ENCODE measurements at places on chromosomes 16 and 17.

DNA sequence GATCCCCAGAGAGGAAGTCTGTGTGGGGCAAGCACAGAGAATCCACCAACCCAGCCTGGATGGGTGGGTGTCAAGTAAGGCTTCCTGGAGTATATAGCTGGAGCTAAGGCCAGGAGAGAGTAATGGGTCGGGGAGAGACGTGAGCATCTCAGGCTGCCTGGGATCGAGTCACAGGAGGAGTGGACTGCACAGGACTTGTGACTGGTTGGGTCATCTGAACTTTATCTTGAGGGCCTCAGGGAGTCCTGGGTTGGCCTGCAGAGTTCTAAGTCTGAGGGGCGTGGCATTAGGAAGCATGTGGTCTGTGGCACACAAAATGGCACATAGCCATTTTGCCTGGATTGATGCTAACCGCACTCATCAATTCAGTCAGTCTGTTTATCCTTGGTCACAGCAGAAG is 1.5 kb downstream of the PLA2G15 start:
- DNase-seq = no peak

GRCh38 chr16:56604966-56605365 is 3.4 kb upstream of the MT2A start:
- no peak for DNase-seq

- DNase-seq = no peak
Measured at GRCh38 chr16:27712251-27712711, 162.3 kb downstream of the KATNIP start.

- DNase-seq = no peak
Measured at GRCh38 chr16:89045181-89045815, 48.4 kb upstream of the ACSF3 start.

- DNase-seq = peak; percentile 72
Measured at GRCh38 chr17:28182559-28182958, 136.4 kb upstream of the TMEM97 start.

DNA sequence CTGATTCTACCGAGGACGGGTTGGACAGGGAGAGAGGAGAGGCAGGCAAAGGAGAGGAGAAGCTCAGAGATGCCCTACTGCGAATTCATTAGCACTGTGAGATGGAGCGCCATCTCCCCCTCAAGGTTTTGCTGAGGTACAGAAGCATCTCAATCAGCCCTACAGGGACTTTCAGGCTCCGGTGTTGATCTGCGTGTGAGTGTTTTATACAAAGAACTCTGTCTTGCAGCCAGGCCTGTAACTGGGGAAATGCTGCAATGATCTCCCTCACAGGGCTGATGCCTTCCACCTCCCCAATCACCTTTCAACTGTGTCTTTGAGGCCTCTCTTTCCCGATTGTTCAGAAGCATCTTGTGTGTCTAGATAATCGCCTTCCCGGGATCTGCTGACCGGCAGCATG is 74.8 kb downstream of the IRX6 start:
- no peak for DNase-seq

GRCh38 chr16:18041864-18042834 is 294.4 kb downstream of the NPIPA8 start:
- DNase-seq = no peak

DNA sequence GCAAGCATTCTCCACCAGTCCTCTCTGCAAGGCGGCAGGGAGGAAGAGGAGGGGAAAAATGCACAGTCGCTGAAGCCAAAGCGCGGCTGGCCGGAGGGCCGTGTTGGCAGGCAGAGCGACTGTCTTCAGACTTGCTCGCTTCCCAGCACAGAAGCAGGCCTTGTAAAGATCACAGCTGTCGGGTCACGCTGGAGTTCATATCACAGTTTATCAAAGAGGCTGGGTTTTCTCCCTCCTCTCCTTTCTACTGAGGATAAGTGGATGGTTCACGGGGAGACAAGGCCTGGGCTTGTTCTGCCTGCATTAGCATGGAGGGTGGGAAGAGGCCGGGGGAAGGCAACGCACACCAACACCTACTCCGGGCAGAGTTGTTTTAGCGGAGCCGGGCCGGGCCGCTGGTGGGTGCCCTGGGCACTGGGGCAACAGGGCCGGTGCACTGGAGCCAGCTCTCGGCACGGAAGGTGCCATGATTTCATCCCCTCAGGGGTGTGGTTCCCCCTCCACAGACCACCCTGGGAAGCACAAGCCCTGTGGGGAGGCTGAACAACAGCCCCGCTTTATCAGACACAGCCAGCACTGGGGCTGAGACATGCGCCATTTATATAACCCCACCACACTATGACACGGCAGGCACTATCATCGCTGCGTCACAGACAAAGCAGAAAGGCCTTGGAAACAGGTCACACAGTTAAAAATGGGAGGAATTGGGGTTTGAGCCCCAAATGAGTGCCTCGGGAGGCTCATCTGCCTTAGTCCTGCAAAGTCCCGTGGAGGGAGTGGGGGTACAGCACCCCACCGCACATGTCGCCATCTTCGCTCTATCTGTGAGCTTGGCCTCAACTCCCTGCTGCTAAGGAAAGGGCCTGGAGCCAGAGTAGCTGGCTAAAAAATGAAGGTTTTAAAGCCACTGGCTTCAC is 40.3 kb upstream of the MTSS2 start:
- no peak for DNase-seq

GRCh38 chr17:7038025-7038862 is 2.4 kb downstream of the SLC16A13 start:
- no peak for DNase-seq

DNA sequence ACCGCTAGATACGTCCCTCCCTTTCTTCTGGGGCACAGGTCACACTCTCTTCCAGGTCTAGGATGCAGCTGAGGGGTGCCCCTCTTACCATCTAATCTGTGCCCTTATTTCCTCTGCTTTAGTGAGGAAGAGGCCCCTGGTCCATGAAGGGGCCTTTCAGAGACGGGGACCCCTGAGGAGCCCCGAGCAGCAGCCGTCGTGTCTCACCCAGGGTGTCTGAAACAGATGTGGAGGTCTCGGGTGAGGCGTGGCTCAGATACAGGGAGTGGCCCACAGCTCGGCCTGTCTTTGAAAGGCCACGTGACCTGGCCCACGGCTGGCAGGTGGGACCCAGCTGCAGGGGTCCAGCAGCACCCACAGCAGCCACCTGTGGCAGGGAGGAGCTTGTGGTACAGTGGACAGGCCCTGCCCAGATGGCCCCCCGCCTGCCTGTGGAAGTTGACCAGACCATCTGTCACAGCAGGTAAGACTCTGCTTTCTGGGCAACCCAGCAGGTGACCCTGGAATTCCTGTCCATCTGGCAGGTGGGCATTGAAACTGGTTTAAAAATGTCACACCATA is 15.6 kb downstream of the SCGB1C2 start:
- no peak for DNase-seq

DNA sequence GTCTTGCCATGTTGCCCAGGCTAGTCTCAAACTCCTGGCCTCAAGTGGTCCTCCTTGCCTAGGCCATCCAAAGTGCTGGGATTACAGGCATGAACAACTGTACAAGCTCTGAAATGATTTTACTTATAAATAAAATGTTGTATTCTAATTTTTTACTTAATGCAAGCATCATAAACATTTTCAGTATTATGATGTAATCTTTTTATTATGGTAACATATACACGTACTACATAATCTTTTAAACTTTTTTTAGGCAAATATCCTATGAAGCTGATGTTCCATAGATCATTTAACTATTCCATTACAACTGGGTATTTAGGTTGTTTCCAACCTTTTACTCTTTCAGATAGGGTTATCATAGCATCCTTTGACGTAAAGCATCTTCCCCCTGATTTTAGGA is 33.8 kb upstream of the USP43 start:
- DNase-seq = no peak

- no peak for DNase-seq
Measured at GRCh38 chr17:81726004-81726403, 13.9 kb downstream of the SLC25A10 start.

DNA sequence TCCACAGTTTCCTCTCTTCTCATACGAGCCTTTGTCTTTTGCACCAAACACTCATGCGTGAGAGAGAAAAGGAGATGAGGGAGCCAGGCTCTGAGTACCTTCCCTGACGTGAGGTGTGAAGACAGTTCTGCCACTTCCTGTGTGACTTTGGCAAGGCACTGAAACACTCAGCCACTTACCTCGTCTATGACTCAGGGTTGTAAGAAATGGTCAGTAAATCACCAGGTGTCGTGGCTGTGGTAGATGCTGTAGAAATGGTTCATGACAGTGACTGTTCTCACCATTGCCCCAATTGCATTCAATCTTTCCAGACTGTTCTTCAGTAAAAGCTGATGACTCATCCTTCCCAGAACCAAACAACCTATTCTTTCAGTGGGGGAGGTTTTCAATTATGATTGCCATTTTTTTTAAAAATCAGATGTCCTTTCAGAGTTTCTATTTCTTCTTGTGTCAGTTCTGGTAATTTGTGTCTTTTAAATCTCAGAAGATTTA is 49.2 kb upstream of the CBFA2T3 start:
- DNase-seq = peak; percentile 24

GRCh38 chr17:41710472-41711090 is 1.6 kb upstream of the GAST start:
- DNase-seq = peak; percentile 72

GRCh38 chr16:66427036-66427860 is at the start of gene BEAN1:
TSS of gene BEAN1 (plus strand) at chr16:66427295. CDS start at chr16:66437677, 10,382 bp downstream.
- no peak for DNase-seq

GRCh38 chr16:7744546-7745264 is 412.1 kb downstream of the RBFOX1 start:
- no peak for DNase-seq

DNA sequence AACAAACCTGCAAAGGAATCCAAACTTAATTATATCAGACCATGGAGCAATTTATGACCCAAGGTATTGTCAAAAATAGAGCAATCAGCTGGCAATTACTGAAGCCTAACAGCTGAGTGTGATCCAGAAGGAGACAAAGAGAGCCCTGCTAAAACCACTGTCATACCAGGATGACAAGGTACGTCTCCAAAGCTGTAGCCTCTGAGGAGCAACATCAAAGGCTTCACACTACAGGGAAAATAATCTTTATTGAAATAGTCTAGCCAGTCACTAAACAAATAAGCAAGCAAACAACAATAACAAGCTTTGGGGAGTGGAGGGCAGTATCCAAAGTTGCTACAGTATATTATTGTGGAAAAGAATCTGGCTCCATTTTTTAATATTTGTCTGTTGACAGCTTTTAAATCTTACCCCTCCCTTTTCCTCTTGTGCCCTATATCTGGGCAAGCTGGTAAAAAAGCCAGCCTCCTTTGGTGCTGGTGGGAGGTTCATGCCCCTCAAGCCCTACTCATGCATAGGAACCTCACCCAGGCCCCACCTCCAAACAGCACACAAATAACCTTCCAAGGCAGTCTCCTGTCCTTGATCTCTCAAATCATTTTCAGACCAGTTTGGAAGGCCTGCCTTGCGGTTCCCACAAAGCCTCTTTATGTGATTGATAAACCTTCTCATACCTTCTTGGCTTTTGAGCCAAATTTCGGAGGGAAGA is 73.7 kb downstream of the ITFG1 start:
- DNase-seq = no peak

GRCh38 chr17:913207-913606 is 66.4 kb downstream of the NXN start:
- DNase-seq = no peak

GRCh38 chr17:42979511-42980273 is at the start of gene PTGES3L:
TSS of gene PTGES3L (minus strand) at chr17:42980080. CDS start at chr17:42980053, 27 bp downstream.
- DNase-seq = peak; percentile 81

- no peak for DNase-seq
Measured at GRCh38 chr17:80760511-80760911, 215.9 kb downstream of the RPTOR start.

GRCh38 chr17:42000413-42001133 is 16.7 kb downstream of the DNAJC7 start:
- peak; percentile 33 for DNase-seq

DNA sequence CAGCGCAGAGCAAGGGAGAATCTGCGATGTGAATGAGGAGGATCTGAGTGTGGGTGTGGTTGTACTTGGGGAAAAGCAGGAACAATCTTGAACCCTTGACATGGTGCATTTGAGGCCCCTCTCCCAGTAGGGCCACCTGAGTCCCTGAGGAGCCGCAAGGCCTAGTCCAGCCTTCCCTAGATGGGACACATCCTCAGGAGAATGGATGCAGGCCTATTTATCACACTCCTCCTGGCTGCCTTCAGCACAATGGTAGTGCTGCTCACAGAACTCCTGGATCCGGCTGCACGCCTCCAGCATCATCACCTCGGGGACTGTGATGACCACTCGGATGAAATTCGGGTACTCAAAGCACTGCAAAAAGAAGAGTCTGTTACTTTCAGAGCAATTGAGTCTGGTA is 9.0 kb downstream of the TAT start:
- no peak for DNase-seq

- no peak for DNase-seq
Measured at GRCh38 chr16:28003021-28003865, 60.3 kb downstream of the GSG1L start.

DNA sequence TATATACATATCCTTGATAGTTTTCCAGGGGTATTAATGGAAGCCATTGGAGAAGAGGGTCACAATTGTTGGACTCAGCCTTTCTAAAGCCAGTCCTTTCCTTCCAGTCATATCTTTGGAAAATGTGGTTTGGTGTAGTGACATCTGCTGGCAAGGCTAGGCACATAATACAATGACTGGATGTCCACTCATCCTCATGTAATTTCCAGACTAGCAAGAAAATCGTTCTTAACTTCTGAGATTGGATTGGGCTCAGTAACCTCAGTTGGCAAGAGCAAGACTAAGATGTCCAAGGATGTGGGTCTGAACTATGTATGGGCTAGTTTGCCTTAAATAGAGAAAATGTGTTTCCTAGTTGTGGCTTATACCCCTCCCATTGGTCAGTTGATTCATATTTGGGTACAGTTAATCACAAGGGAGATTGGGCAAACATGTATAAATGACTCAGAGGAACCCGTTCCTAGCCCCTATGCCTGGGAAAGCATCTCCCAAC is 8.7 kb upstream of the KAT7 start:
- DNase-seq = peak; percentile 68

DNA sequence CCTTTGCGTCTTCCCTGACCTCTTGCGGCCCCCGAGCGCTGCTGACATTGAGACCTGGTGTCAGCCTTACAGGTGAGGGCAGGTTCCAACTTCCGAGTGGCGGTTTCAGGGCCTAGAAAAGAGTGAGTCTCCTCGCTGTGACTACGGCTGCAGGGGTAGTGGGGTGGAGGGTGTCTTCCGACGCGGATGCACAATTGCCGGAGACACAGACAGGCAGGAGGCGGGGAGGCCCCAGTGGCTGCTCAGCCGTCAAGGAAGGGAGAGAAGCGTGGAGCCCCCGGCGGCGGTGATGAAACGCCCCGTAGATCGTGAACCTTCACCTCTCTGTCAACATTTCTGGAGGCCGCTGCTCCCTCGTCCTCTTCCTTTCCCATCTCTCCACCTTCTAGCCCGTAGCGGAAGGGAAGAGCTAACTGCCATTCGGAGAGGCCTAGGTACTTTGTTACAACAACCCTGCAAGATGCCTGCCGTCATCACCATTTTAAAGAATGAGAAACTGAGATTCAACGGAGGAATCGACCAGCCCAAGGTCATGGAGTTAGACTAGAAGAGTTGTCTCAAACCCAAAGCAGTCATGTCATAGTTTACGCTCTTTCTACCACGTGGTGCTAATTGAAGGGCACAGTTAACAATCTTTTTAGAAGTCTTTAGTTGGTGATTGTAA is 485 bp downstream of the DNAJA3 start:
- no peak for DNase-seq

Data from mesenchymal stem cell (in vitro differentiated cells and primary cell).